ENCODE measurements at places on chromosomes 11 and 22.

GRCh38 chr22:30373331-30374325 lies 13.6 kb downstream of the RNF215 start:
- DNase-seq: no peak

- no peak for DNase-seq
Observed at GRCh38 chr11:2558861-2559526, 114.2 kb downstream of the KCNQ1 start.

DNA sequence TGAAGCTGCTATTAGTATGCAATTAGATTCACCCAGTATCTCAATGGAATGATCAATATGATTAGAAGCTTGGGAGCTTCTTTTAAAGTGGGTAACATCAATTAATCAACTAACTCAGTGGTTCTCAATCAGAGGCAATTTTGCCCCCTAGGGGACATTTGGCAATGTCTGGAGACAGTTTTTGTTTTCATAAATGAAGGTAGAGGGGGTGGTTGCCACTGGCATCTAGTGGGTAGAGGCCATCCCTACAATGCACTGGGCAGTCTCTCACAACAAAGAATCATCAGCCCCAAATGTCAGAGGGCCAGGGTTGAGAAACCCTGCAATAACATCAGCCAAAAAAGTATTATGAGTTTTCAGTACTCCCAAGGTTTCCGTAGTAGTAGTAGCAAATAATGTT lies 5.9 kb upstream of the AMOTL1 start:
- no peak for DNase-seq

DNA sequence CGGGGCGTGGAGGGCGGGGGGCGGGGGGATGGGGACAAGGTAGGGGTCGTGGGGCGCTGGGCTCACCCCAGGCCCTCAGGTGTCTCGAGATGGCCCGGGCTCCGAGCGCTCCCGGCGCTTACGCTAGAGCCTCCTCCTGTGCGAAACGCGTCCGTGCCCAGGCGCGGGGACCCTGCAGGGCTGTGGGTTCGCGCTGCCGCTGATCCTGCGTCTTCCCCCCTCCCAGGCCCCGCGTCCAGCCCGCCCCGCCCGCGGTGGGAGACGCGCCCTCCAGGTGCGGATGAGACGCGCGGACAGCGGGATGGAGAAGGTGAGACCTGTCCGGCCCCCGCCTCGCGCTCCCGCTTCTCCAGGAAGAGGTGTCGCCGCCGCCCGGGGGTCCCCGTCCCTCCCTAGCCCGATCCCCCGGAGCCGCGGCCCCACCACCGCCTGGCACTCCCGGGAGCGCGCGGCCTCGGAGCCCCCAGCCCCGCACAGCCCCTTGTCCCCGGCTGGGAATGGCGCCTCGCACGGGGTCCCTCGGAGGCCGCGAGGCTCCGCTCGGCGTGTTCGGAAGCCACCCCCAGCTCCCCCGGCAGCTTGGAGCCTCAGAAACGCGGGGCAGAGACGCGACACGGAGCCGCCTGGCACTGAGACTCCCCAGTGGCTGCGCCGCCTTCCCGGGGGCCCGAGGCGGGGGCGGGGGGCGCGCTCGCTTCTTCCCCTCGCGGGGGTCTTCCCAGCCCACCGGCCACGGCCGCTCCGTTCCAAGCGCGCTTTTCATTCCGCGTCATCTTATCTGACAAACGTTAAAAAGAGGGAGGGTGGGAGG lies 27.6 kb upstream of the TOLLIP start:
- DNase-seq: no peak

DNA sequence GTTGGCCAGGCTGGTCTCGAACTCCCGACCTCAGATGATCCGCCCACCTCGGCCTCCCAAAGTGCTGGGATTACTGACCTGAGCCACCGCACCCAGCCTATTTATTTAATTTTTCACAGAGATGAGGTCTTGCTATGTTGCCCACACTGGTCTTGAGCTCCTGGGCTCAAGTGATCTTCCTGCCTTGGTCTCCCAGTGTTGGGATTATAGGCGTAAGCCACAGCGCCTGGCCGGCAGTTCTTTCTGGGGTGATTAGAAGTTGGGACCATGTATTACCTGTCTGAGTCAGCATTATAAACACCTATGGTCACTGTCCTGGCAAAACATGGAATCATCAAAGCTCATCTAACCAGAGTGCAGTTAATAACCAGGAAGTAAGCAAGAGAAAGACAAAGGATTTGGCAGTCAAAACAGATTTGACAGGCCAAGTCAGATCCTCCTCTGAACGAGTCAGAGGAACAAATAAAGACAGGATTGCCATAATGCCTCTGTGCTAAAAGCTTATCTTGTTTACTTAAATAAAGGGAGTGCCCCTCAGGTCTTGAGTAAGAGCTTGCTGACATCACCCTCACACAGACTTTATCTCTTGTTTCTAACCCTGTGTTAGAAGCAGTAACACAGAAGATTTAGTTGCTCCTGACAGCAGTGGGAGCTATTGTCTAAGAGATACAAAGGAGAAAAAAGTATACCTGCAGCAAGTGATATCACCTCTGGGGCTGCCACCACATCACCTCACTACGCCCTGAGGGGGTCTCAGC lies 3.7 kb downstream of the SERPIND1 start:
- no peak for DNase-seq

DNA sequence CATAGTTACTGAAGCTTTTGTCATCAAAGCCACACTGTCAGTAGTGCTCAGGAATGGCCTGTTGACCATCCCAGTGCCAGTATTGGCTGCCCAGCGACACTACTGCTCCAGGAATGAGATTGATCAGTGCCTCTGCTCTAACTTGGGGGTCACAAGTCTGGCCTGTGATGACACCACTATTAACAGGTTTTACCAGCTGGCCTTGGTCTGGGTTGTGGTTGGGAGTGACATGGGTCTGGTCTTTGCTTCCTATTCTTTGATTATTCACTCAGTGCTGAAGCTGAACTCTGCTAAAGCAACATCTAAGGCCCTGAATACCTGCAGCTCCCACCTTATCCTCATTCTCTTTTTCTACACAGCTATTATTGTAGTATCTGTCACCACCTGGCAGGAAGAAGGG lies 21.5 kb downstream of the OR56B4 start:
- no peak for DNase-seq

DNA sequence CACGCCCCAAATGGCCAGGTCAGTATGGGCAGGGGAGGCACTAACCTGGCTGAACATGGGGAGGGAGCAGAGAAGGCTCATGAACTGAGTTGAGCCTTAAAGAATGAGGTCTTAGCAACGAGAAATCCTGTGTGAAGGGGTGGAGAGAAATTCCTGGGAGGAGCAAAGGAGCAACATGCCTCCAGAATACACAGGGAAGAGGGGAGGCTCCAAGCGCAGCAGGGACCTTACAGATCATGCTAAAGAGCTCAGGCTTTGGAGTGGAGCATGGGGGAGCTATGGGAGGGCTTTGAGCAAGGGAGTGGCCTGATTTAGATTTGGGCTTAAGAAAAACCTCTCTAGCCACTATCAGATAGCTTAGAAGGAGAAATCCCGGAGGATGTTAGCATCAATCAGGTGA lies 88.1 kb downstream of the MN1 start:
- no peak for DNase-seq

DNA sequence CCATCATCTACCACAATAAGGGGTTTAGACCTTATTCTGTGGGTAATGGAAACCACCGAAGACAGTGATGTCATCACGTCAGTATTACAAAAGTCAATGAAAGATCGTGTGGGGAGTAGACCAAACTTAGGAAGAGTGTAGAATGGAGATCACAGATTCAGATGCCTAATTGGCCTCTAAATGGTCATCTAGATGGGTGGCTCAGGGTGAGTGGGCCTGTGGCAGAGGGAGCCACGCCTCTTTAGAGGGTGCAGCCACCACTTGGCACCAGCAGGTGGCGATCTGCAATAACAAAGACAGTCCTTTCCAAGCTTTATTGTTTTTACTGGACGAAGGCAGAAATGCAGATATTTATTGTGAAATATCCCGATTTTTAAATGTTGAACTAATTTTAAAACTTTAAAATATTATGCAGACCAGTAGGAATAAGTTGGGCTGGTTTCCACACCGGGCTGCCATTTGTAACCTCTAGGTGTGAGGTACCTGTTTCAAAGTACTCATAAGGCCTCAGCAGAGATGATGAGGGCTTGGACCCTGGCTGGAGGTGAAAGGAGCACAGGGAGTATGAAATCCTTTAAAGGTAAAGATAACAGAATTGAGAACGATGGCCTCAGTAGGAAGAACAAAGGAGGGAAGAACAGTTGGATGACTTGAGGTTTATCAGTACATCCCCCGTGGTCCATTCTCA lies 222.0 kb downstream of the DBX1 start:
- no peak for DNase-seq

DNA sequence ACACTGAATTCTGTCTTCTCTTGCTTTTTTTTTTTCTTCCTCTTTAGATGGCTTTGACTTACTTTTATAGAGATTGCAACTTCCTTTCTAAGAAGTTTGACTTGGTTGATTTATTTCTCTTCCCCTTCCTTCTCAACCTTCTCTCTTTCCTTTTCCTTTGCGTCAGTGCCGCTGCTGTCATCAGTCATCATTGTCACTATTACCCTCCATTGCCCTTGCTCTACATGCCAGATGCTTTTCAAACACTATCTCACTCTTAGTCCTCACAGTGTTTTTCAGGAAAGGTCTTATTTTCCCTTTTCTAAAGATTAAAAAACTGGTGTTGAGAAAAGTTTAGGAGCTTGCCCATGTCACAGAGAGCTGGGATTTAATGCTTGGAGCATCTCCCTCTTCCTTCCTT lies 74.7 kb upstream of the C11orf87 start:
- DNase-seq: no peak
